ENCODE measurements at places on chromosomes 3 and 15.

- no peak for DNase-seq
Observed at GRCh38 chr3:192848371-192849233, 69.1 kb downstream of the MB21D2 start.

DNA sequence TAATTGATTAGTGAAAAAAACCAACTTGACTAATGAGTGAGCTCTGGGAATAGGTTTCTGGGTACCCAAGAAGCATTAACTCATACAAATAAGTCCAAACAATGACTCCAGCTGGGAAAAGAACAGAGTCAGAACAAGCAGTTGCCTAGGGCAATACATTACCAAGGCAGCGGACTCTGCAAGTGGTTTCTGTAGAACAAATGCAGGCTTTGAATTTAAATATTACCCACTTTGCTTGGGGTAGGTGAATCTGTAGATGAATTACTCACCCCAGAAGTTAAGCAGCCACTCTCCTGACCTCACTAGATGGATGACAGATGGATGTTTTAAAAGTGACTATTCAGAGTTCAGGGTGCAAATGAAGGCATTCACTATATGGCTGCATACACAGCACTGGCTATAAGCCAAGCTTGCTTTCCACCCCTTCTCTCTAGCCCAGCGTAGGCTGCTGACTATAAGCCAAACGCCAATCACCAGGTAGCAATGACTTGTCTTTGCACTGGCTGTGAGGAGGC, 73.1 kb upstream of the BHLHE40 start:
- DNase-seq, result no peak

DNA sequence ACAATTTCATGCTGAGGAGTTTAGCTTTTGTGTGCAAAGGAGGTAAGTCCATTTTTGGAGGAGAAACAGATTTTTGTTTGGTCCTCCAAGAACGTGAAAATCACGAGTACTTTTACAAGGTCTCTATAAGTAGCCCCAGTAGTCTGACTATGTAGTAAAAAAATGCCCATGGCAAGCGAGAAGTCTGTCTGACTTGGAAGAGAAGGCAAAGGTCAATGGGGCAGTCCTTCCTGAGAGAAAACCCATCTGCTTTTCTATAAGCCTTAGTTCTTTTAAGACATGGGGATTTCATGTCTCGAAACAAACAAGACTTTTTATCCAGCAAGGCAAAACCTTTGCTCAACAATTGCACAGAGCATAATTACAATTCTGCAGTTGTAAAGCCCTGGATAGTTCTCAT, 183.2 kb downstream of the GAP43 start:
- no peak for DNase-seq

- no peak for DNase-seq
Observed at GRCh38 chr3:180401226-180401625, 200.7 kb upstream of the TTC14 start.

GRCh38 chr3:29544701-29545363, 264.0 kb downstream of the RBMS3 start:
- DNase-seq, result no peak

DNA sequence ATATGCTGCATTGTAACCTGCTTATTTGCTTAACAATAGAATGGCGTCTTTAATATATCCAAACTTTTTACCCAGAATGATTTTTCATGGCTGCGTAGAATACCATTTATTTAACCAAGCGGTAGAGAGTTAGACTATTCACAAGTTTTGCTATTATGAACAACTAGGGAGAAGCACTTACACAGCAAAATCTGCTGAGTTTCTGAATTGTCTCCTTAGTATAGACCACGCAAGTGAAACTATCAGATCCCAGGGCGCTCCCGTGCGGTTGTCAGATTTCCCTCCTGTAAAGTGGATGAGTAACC, 12.6 kb upstream of the ADPGK start:
- DNase-seq, result no peak

- DNase-seq, result no peak
Observed at GRCh38 chr3:194484614-194485013, 2.2 kb downstream of the ATP13A3 start.

DNA sequence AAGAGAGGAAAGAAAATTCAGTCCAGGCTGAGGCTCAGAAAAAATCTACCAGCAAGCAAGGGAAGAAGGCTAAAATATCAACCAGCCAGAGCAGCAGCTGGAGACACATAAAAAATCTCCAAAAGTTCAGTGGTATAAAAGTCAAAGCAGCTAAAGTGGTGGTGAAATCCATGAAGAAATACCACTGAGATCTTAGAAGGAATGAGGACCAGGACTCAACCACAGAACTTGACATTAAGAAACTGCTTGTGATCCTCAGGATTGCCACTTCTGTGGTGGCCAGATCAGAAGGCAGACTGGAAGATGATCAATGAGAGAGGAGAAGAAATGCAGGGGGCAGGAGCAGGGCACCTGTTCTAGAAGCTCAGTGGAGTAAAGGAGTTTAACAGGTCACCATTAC, 22.5 kb downstream of the CNTN3 start:
- DNase-seq, result no peak

GRCh38 chr15:85583923-85584390, 203.6 kb downstream of the AKAP13 start:
- no peak for DNase-seq

DNA sequence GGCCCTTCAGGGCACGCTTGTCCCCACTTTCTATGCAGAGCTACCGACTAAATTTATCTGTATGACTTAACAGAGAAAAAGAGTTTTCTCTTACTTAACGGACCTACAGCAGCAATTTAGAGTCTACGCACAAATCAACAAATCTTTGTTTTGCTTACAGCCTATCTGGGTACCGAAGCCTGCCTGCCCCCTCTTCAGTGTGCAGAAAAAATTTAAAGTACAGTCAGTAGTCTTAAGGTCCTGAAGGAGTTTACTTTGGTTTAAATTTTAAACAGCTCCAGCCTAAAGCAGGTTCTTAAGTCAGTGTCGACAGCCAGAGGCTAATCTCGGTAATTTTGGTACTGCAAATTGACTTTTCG, 570 bp downstream of the SACM1L start:
- DNase-seq, result no peak

GRCh38 chr3:60126511-60127304, 1076.9 kb upstream of the CFAP20DC start:
- DNase-seq, result no peak

GRCh38 chr15:66462627-66463026, 34.9 kb downstream of the SNAPC5 start:
- DNase-seq, result no peak
